Activated naive CD4-positive, alpha-beta T cell (primary cell): ENCODE measurements at places on chromosomes 12 and 14.

GRCh38 chr14:71209888-71210287 is 302.6 kb downstream of the PCNX1 start:
- DNase-seq = no peak

GRCh38 chr12:73352826-73353225 is 1080.7 kb downstream of the TRHDE start:
- no peak for DNase-seq

GRCh38 chr12:108340037-108340436 is 926 bp upstream of the CMKLR1 start:
- no peak for DNase-seq

DNA sequence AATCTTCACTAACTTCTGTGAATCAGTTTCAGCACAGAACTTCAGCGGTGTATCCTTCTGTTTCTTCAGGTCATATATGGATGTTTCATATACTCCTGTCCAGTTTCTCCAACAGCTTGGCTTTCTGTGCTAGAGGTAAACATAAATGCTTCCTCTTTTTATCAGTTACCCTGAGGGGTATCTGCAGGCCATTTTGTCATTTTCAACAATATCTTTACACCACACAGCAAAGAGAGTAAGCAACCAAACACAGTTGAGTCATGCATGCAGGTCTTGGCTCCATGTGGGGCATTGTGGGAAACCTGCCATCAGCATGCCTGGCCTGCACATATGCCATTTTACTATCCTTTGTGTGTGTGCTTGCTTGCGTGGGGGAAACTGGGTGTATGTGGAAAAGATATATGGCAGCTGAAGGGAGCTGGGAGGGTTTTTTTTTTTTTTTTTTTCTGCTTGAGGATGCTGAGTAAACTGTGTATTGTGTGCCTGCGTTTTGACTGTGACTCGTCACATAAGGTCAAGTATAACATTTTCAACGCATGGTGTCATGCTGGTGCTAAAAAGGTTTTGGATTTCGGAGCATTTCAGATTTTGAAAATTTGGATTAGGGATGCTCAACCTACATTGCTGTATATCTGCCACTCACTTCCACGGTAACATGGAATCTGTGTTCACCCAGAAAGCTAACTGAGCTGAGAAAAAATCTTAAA is 56.1 kb upstream of the YARS2 start:
- no peak for DNase-seq

- DNase-seq = no peak
Observed at GRCh38 chr12:806200-806791, 53.9 kb downstream of the WNK1 start.

- peak; percentile 77 for DNase-seq
Observed at GRCh38 chr12:127145929-127146789, 1120.8 kb upstream of the TMEM132C start.

GRCh38 chr12:77687321-77687720 is 143.4 kb upstream of the NAV3 start:
- DNase-seq = no peak

GRCh38 chr12:95551305-95551704 is at the start of gene USP44:
Gene USP44, minus strand, starts transcription at chr12:95551476. Its CDS starts 17,220 bp downstream, at chr12:95534256.
- DNase-seq = no peak

- no peak for DNase-seq
Observed at GRCh38 chr14:100092832-100093231, 27.6 kb downstream of the EVL start.

GRCh38 chr14:63735720-63736119 is 7.9 kb upstream of the SGPP1 start:
- no peak for DNase-seq

GRCh38 chr14:35258420-35258819 is 33.8 kb upstream of the PSMA6 start:
- no peak for DNase-seq

GRCh38 chr12:88553941-88554658 is 26.2 kb downstream of the KITLG start:
- no peak for DNase-seq

- no peak for DNase-seq
Observed at GRCh38 chr12:90327793-90328743, 619.4 kb upstream of the ATP2B1 start.

DNA sequence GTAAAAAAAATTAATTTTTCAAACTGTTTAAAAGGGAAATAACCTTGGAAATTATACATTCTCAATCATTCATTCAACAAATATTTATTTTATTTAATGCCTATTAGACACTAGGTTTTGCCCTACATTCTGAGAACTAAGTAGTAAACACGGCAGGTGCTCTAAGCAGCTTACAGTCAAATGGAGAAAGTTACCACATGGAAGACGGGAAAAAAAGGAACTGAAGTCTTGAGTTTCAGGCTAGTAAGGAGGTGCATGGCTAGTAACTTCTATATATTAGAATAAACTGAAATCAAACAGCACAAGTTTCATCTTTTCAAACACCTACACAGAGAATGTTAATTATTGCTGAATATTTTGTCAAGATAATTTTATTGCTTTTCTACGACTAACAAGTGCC is 52.9 kb downstream of the C12orf42 start:
- no peak for DNase-seq

GRCh38 chr12:77751939-77752338 is 78.8 kb upstream of the NAV3 start:
- no peak for DNase-seq

GRCh38 chr14:100239840-100240667 is 1.1 kb downstream of the YY1 start:
- peak; percentile 88 for DNase-seq

- DNase-seq = no peak
Observed at GRCh38 chr14:102539544-102540314, 30.2 kb upstream of the ANKRD9 start.

- peak; percentile 15 for DNase-seq
Observed at GRCh38 chr14:77181603-77182437, at the start of gene TMEM63C. Gene TMEM63C, plus strand, starts transcription at chr14:77181798. Its CDS starts 37,016 bp downstream, at chr14:77218814.

GRCh38 chr14:72947366-72948160 is 21.3 kb downstream of the DCAF4 start:
- DNase-seq = no peak

DNA sequence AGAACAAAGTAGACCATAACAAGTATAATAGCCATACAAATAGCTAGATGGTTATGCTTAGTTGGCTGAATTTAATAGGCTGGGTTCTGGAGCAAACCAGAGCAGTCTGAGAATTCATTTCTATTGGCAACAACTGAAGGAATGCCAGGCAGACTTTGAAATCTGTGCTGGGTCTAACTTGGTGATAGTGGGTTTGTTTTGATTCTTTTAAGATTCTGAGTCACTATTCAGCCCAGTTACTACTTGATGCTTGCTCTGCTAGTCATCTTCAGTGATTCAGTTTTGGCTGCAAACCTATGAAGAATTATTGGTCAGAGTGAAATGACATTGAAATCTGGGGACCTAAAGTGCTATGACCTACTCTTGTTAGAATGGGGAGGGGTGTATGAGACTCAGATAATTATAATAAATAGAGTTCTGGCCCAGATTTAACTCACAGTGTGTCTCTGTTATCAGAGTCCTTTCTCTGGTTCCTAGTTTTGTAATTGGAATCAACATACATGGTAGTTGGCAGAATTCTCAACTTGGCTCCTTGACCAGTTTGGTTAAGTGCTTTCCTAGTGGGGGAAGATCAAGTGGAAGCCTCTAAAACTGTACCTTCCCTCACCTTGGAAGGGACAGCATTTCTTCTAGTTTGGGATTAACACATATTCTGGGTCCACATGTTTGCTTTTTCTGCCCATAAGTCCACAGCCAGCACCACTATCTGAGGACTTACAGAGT is 43.5 kb downstream of the MNAT1 start:
- no peak for DNase-seq

DNA sequence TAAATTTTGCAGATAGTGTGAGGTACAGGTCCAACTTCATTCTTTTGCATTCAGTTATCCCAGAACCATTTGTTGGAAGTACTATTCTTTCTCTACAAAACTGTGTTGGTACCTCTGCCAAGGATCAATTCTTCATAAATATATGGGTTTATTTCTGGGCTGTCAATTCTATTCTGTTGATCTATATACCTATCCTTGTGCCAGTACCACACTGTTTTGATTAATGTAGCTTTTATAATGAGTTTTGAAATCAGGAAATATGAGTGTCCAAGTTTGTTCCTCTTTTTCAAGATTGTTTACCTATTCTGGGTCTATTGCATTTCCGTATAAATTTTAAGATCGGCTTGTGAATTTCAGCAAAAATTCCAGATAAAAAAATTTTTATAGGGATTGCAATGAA is 48.1 kb downstream of the RERG start:
- DNase-seq = no peak

DNA sequence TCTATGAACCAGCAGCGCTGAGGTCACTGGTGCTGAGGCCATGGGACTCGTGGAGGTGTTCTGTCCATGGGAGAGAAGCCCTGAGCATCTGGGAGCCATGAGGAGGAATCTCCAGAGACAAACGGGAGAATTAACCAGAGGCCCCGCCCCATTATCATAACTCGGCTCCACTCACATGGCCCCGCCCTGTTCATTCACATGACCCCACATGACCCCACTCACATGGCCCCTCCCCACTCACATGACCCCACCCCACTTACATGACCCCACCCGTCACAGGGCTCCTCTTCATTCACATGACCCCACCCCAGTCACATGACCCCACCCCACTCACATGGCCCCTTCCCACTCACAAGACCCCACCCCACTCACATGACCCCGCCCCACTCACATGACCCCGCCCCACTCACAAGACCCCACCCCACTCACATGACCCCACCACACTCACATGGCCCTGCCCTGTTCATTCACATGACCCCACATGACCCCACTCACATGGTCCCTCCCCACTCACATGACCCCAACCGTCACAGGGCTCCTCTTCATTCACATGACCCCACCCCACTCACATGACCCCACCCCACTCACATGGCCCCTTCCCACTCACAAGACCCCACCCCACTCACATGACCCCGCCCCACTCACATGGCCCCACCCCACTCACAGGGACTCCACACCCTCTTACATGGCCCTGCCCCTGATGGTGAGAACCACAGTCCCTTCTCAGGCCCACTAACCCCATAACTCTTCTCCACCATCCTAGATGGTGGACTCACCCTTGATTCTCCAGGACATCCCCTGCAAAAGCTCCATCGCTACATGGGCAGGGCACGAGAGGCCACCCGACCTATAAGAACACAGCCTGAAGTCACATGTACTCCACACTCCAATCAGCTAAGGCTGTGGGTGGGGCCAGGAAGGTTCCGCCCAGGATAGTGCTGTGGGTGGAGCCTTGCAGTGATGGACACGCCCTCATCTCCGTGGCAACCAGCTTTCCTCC is 151.1 kb upstream of the SFSWAP start:
- DNase-seq = no peak

- no peak for DNase-seq
Observed at GRCh38 chr14:100994756-100995330, 91.3 kb upstream of the RTL1 start.

DNA sequence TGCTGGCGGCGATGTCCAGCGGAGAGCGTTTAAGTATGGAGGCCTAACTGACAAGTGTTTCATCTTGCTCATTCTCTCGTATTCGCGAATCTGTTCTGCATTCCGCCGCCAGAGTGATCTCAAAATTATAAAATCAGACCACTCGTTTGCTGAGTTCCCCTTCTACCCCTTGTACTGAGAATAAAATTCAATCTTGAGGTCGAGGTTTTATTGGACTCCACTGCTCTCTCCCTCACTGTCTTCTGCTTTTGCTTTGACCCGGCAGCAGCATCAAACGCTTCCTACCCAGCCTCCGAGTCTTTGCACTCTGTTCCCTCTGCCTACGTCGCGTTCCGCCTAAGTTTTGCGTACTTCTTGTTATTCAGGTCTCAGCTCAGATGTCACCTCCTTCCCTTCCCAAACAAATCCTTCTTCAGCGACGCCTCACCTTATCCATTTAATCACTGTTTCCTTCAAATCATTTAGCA is 462 bp downstream of the KNTC1 start:
- DNase-seq = no peak

- no peak for DNase-seq
Observed at GRCh38 chr14:68820999-68821683, 28.3 kb upstream of the ZFP36L1 start.

- no peak for DNase-seq
Observed at GRCh38 chr12:84874125-84874824, 38.3 kb downstream of the SLC6A15 start.

GRCh38 chr12:125688881-125689280 is 623.6 kb downstream of the AACS start:
- DNase-seq = no peak

DNA sequence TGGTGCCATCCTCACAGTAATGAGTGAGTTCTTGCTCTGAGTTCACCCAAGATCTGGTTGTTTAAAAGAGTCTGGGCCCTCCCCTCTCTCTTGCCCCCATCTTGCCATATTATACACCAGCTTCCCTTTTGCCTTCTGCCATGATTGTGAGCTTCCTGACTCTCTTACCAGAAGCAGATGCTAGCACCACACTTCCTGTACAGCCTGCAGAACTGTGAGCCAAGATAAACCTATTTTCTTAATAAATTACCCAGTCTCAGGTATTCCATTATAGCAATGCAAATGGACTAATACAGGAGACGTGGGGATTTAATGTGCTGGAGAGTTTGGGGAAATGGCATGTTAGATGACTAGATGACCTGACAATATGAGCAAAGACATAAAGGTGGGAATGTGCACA is 12.8 kb downstream of the SLC4A8 start:
- DNase-seq = no peak

- no peak for DNase-seq
Observed at GRCh38 chr12:55633151-55633550, 3.5 kb upstream of the OR10P1 start.

DNA sequence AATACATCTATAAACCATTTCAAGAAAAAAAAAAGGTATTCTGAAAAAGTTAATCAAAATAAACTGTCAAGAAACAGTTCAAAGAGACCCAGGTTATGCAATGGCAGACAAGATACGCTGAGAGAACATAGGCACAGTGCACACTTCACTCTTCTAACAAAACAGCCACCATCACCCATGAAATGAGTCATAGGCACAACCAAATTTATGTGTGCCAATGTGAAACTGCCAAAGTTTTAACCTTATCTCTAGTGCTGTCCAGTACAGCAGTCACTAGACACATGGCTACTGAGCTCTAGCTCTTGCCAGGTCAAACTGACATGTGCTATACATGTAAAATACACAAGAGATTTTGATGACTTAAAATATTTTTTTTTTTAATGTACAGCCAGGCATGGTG is 1.4 kb downstream of the CEP128 start:
- no peak for DNase-seq

GRCh38 chr14:66288511-66288910 is 197.7 kb upstream of the CCDC196 start:
- no peak for DNase-seq

GRCh38 chr14:51093371-51094281 is 1.3 kb downstream of the TRIM9 start:
- no peak for DNase-seq

- DNase-seq = no peak
Observed at GRCh38 chr12:20722142-20722541, 27.0 kb downstream of the SLCO1C1 start.
